ENCODE measurements at places on chromosomes 5 and 9.

- no peak for DNase-seq
Measured at GRCh38 chr5:1419476-1420210, 25.6 kb downstream of the SLC6A3 start.

GRCh38 chr9:127611603-127611898 is 526 bp upstream of the STXBP1 start:
- DNase-seq = no peak

DNA sequence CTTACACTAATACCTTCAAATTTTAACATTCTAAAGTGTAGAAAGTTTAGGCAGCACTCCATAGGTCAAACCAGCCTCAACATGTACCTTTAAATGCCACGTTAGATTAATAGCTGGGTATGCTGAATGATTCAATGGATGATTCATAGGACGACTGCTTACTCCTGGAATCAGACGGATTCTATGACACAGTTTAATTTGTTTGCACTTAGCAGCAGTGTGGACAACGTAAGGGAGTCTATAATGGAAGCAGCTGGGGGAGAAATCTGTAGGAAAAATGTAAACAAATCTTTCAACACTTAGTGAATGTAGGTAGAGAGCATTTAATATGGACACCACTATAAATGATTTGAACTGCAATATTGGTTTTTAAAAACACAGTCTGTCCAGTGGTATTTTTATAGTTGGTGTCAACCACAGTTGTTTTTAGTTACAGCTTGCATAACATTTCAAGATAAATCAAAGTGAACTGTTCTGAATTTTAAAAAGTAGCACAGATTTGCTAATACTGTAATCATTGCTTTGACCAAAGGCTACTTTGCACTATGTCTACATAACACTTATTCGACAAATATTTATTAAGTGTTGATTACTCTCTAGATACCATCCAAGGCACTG is 701.5 kb upstream of the MEF2C start:
- DNase-seq = peak; percentile 18

- DNase-seq = no peak
Measured at GRCh38 chr9:109857336-109857735, 77.3 kb downstream of the PALM2AKAP2 start.

DNA sequence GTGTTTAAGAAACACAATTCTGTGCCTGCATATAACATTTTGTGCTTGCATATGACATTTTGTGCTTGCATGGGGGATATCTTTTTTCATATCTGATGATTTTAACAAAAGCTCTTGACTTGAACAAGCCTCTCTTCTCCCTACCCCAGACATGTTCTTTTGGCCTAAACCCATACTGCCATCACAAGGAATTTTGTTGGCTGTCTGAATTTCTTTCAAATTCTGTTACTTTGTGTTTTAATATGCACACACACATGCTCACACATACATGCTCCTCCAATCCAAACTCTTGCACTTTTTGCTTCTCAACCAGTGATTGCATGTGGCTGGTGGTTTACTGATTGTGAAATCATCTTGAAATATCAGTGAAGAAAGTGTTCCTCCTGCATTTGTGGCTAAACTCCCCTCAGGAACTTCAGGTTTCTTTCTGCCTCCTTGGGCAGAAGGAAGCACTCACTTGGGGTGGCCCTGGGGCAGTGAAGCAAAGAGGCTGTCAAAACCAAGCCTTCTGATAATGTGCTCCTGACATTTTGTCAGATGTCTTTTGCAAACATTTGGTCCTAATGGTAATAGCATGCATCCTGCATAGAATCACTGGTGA is 377.2 kb upstream of the KLF4 start:
- DNase-seq = no peak

DNA sequence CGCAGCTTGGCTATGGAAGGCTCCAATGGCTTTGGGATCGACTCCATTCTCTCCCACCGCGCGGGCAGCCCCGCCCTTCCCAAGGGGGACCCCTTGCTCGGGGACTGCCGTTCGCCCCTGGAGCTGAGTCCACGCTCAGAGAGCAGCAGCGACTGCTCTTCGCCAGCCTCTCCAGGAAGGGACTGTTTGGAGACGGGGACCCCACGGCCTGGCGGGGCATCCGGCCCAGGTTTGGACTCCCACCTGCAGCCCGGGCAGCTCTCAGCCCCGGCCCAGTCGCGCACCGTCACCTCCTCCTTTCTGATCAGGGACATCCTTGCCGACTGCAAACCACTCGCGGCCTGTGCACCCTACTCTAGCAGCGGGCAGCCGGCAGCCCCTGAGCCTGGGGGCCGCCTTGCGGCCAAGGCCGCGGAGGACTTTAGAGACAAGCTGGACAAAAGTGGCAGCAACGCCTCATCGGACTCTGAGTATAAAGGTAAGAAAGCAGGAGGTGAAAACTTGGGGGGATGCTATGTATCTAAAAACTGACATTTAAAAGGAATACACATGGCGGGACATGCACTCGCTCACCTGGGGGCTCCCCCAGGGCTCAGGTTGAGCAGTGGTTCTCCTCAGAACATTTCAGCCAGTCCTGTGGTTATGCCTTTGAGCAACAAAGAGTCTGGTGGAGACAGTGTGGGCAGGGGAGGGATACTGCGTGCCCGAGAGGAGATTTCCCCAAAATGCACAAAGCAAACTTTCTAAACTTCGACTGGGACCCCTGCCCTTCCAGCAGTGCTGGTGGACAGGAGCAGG is 579 bp downstream of the BARHL1 start:
- DNase-seq = no peak

DNA sequence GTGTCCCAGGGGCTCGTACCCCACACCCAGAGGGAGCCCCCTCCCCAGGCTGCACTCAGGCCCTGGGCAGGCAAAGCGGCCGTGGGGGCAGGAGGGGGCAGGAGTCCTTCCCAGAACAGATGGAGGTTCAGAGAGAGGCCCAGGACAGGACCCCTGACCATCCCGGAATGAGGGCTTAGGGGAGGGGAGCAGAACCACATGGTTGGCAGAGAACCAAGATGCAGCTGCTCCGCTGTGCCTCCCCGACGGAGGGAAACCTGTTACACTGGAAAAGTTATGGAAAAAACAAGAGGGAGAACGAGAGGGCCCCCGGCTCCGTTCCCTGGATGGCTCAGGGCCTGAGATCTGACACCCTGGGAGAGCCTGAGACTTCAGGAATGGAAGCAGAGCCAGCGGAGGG is 22.7 kb downstream of the SLC12A7 start:
- DNase-seq = no peak

DNA sequence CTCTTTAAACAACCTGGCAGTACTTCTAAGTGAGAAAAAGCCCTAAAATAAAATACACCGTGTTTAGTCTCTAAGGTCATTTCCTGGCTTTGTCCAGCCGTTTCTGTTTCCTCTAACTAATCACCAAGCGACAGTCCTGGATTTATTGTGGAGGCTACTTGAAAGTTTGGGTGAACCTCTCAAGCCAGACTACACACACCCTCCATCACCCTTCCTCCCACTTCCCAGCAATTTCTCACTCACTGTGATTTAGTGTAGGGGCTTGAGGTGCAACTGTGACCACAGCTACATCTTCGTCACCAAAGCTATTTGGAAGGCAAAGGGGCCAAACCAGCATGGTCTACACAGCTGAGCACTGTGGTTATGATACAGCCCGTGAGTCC is 240.0 kb upstream of the SLC24A2 start:
- DNase-seq = no peak

DNA sequence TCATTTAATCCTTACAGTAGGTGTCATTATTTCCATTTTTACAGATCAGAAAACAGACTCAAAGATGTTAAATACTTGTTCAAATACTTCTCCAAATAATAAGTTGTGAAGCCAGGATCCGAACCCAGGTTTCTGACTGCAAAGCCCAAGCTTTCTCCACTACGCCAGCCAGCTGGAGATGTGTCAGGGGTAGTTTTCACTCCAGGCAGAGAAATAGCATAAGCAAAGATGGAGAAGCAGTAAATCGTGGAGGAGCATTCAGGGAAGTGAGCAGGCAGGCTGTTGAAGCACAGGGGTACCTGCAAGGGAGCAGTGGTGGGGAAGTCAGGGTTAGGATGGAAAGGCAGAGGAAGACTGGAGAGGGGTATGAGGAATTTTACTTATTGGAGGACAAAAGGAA is 2.9 kb downstream of the TLN1 start:
- DNase-seq = no peak

- no peak for DNase-seq
Measured at GRCh38 chr5:58501778-58502417, 10.7 kb downstream of the GAPT start.

DNA sequence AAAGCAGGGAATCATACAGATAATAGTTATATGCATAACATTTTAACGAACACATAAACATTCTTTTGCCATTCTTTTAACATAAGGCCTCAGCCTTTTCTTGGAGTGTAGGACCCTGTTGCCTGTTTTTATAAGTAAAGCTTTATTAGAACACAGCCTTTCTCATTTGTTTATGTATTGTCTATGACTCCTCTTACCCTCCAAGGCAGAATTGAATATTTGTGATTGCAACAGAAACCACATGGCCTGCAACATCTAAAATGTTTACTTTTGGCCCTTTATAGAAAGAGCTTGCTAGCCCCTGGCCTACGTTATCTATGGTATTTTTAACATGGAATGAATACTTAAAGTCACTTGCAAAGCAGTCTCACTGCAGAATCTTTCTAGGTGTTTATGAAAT is 2.6 kb downstream of the SLC31A1 start:
- no peak for DNase-seq

GRCh38 chr5:168302785-168303184 is 11.3 kb downstream of the WWC1 start:
- DNase-seq = no peak

DNA sequence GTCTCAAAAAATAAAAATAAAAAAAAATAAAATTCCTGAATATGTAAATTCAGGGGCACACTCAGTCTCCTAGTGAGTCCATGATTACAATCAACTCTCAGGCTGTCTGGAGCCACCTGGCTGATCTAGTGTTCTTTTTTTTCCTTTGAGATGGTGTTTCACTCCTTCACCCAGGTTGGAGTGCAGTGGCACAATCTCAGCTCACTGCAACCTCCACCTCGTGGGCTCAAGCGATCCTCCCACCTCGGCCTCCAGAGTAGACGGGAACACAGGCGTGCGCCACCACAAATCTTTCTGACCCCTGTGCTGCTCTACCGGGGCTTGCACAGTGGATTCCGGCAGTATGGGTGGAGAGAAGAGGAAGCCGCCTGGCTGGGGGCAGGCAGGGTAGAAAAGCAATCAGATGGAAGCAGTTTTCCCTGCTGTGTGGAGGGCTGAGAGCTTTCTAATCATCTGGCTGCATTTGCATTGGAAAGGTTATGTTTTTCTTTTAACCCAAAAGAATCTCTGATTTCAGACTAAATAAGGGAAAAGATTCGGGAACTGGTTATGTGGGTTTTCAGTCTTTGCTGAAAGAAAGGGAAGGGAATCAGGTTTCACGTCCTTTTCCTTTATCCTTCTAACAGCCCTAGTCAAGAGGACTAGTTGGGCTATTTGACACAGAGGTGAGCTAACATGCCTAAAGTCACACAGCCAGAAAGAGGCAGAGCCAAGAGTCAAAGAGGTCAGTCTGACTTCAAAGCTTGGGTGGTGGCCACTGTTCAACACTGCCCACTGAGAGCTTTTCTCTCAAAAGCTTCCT is 26.3 kb upstream of the CORO2A start:
- no peak for DNase-seq

- DNase-seq = no peak
Measured at GRCh38 chr5:117207088-117207668, 632.6 kb upstream of the SEMA6A start.

DNA sequence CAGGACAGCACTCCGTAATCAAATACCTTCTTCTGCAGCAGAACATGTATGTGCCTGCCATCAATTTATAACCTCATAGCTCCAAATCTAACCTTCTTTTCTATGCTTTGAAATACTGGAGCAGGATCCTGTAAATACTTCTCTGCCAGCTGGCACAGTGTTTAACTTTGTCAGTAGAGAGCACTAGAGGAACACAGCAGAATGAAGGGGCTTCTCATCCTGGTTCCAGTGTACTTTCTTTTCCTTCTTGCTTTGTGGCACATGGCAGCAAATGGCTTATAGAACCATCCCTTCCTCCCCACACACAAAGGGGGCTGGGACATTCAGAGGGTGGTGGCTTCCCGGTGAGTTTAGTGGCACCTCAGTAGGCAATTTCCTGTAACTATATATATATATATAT is 3.8 kb upstream of the FBXW11 start:
- DNase-seq = peak; percentile 20

- peak; percentile 20 for DNase-seq
Measured at GRCh38 chr5:27472871-27473270, 434.5 kb upstream of the CDH9 start.

GRCh38 chr9:101512116-101512515 is 21.5 kb upstream of the RNF20 start:
- no peak for DNase-seq

- DNase-seq = no peak
Measured at GRCh38 chr9:100674419-100675122, 96.7 kb downstream of the CAVIN4 start.

DNA sequence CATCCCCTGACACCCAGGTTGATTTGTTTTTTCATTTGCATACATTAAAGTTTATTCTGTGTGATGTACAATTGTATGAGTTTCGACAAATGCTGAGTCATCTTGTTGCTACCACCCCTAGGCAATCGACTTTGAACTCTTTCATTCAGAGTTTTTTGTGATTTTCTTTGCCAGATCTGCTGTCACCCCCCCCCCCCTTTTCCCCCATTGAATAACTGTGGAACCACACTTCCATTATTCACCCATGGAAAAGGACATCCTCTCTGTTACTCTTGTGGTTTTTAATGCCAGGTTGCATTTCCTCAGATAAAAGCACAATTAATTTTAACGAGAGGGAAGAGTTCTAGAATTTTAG is 13.7 kb upstream of the FAM120AOS start:
- DNase-seq = no peak

DNA sequence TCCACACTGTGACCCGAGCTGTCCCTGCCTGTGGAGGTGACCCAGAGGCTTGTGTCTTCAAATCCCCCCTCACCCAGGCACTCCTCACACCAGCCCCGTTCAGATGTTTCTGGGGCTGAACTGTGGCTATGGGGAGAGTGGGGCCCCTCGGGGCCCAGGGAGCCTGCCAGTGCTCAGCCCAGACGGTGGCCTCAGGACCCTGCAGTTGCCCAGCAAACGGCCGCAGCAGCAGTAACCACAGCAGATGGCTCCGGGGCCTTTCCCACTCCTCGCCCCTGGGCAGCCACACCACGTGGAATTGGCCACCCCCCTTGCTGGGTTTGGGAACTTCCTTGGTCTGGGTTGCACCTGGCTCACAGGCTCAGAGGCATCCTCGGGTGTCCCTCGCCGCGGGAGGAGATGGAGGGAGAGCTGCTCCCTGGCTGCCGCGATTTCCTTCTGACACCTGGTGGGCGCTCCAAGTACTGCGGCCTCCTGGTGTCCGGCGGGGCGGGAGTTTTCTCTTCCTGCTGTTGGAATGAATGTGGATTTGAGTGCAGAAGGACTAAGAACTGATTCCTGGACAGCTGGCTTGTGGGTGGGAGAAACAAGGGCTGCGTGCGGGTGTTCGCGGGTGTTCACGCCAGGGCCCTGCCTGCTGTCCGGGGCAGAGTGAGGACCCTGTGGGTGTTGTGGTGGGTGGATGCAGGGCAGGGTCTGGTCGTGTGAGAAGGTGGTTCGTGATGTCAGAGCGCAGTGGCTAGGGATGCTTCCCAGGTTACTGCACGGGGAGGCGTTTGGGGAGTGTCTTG is 97.5 kb downstream of the COL5A1 start:
- peak; percentile 10 for DNase-seq
